ENCODE measurements at places on chromosomes 3 and 15.

- DNase-seq: no peak
These were observed 361.3 kb upstream of the GBE1 start for GRCh38 chr3:82122554-82123345.

DNA sequence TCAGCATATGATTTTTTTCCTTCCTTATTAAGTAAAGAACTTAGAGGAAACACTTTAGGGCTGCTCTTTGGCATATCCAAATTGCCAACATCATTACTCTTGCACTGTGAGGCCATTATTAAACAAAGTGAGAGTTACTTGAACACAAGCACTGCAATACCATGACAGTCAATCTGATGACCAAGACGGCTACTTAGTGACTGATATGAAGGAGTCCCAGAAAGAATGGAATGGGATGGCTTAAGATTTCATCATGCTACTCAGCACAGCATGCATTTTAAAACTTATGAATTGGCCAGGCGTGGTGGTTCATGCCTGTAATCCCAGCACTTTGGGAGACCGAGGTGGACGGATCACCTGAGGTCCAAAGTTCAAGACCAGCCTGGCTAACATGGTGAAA lies 55.2 kb downstream of the FAM98B start:
- DNase-seq: no peak

GRCh38 chr3:172559020-172559419 lies 35.8 kb upstream of the TNFSF10 start:
- no peak for DNase-seq

DNA sequence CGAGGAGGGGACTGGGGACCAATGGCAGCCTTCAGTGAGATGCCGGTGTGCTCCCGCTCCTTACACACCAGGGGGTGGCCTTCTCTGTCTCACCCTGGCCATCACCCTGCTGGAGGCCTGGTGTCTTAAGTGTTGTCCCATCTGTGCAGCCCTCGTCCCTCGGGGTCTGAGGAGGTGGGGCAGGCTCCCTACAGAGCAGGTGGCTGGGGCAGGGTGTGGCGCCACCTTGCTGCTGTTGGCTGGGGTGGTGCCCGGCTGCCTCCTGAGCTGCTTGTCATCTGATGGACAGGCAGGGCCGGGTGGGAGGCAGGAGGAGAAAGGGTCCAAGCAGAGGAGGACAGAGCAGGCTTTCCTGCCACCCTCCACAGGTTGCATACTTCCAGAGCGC lies 25.9 kb downstream of the PTPN23 start:
- no peak for DNase-seq

GRCh38 chr15:86915811-86916331 lies 836.2 kb downstream of the AGBL1 start:
- DNase-seq: no peak

DNA sequence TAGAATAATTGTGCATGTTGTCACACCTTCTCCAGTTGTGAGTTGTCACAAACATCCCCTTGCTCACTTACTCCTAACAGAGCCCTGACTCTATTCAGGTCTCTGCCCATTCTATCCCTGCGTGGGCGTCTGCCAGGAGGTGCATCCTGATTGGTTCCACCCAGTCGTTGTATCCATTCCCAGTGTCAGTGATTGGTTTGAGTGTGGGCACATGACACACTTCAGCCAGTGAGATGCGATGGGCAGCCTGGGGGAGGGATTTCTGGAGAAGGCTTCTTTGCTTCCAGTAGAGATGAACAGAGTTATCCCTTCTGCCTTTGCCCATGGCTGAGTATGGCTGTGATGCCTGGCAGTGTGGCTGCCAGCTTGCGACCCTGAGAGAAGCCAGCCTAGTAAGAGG lies 18.7 kb downstream of the PXYLP1 start:
- DNase-seq: no peak

GRCh38 chr3:3798631-3799113 lies 559 bp upstream of the LRRN1 start:
- no peak for DNase-seq

DNA sequence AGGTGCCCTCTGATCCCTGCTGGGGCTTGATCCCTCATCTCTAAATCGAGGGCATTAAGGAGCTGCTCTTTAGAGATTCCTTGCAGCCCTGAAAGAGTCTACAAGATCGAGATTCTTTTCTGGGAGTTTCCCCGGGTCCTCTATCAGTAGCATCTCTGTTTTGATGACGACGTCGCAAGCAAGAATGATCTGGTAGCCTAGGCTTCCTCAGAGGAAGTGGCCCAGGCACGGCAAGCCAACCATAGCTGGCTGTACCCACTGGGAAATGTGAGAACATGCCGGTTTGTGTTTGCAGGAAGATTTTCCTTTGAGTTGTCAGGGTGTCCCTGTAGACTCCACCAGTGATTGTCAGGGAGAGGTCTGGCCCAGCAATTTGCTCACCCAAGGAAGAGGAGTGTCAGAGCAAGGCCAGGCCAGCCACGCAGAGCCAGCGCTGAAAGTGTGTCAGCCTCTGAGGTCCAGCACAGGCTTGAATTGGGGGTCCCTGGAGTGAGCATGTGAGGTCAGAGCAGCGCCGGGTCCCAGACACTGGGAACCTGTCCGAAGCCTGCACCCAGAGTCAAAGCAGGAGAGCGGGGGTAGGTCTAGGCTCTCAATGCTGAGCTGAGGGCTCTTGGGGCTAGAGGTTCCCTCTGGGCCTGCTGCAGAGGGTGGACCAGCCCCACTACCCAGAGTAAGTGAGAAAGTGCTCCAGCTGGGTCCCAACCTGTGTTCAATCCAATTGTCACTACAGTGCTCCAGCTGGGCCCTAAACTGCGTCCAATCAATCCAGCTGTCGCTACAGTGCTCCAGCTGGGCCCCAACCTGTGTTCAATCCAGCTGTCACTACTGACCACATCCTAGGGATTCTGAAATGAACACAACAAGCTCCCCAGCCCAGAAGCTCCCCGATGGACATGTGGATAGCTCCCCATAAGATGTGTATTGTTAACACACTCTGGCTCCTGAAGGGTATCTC lies 95.7 kb downstream of the CHDH start:
- DNase-seq: no peak

- no peak for DNase-seq
These were observed 285.1 kb upstream of the MANF start for GRCh38 chr3:51099794-51100535.

DNA sequence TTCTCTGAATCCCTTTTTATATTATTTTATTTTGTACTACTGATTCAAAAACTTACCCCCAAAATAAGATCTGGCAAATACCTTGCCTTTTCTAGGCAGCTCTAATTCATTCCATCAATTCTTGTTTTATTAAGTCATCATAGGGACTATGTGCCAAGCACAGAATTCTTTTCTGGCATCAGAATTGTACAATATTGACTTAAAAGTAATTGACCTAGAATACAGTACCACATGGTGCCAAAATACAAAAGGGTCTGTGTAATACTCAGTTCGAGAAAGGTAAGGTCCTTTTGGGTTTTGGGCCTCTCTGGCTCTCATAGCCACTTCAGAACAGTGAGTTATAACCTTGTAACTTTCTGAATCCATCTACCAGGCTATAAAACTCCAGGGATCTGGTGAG lies 46.2 kb downstream of the KBTBD8 start:
- no peak for DNase-seq

GRCh38 chr3:188584958-188585689 lies 431.2 kb downstream of the LPP start:
- DNase-seq: no peak

DNA sequence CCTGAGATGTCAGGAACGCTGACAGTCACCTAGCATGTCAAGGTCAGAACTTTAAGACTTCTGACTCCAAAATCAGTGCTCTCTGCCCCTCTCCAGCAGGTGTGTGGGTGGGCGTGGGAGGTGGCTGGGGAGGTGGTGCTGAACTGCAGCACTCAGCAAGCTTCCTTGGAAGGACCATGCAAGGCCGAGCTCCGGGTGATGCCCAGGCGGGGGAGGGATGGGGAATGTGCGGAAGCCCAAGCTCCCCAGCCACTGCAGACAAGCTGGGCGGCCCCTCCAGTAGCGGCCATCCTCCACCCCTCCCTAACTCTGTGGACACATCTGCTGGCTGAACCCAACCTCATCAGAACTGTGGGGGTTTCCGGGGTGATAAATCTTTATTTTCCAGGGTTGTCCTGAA lies 296.6 kb downstream of the TLE3 start:
- no peak for DNase-seq

DNA sequence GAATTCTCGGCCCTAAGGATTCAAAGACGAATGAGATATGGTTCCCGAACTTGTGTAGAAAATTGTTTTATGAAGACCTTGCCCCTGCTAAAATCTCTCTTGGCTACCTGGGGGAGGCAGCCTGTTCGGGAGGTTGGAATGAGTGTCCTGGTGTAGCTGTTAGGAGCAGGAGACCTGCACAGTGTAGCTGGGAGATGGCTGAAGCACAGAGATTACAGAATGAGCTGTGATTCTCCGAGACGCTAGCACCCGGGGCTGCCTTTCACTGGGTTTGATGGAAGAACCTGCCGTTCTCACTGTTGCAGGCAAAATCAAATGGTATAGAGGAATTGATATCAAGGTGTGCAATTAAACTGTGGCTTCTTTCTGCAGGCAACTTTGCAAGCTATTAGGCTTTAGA lies 68.0 kb downstream of the TRAK1 start:
- no peak for DNase-seq

DNA sequence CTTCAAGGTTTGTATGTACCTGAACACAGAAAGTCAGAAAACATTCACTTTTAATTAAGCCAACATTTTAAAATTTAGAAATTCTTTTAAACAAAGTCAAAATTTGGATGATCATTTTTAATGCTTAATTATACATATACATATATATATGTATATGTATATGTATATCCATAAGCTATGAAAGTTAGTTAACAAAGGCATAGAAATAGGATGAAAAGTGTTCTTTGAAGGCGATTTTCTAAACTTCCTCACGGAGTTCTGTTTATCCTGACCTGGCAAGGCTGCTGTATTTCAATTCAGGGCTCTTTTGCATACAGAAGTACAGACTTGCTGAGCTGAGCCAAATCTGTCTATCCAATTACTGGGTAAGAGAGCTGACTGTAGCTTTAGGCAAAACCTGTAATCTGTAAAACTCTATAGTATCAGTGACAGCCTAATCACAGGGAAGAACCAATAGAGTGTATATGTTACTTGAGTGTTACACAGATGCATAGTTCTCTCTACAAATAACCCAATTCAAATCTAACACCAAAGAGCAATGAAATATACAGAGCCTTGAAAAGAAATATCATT lies 32.1 kb upstream of the THRB start:
- no peak for DNase-seq

Data from esophagus squamous epithelium (tissue), 5 donors.